T-cell (primary cell): ENCODE measurements at places on chromosomes 6 and 20. TPM values are rescaled to one million over a fixed set of nuclear protein-coding genes. Genes with fewer than 3 reads are reported as not detected.

Gene FHL5
- not detected for total RNA-seq

Gene COX4I2
- not detected for total RNA-seq

Gene MEI4
- not detected for total RNA-seq

Gene COL12A1
- total RNA-seq: not detected

GRCh38 chr6:34070315-34071135, 75.4 kb downstream of the GRM4 start:
- no peak overlapping the region for H3K27ac ChIP-seq
- H3K36me3 ChIP-seq: no peaks in the 10 kb centered on the region
- DNase-seq: no peak
- no peak overlapping the region for H3K4me3 ChIP-seq
- no peaks in the 10 kb centered on the region for H3K4me1 ChIP-seq
- peaks cover 4% of the 10 kb centered on the region for H3K27me3 ChIP-seq

DNA sequence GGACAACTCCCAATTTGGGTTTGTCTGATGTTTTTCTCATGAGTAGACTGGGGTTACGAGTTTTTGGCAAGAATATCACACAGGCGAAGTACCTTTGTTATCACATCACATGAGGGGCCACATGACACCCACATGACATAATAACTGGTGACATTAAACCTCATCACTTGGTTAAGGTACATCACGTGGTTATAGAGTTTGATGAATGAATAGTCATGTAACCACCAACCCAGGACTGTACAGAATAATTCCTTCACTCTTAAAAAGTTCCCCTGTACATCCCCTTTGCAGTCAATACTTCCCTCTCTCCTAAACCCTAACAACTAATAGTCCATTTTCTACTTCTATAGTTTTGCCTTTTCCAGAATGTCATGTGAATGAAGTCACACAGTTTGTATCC, 83.4 kb downstream of the REV3L start:
- no peak overlapping the region for H3K27ac ChIP-seq
- H3K4me1 ChIP-seq: no peaks in the 10 kb centered on the region
- no peaks in the 10 kb centered on the region for H3K36me3 ChIP-seq
- no peak overlapping the region for H3K4me3 ChIP-seq
- DNase-seq: no peak

DNA sequence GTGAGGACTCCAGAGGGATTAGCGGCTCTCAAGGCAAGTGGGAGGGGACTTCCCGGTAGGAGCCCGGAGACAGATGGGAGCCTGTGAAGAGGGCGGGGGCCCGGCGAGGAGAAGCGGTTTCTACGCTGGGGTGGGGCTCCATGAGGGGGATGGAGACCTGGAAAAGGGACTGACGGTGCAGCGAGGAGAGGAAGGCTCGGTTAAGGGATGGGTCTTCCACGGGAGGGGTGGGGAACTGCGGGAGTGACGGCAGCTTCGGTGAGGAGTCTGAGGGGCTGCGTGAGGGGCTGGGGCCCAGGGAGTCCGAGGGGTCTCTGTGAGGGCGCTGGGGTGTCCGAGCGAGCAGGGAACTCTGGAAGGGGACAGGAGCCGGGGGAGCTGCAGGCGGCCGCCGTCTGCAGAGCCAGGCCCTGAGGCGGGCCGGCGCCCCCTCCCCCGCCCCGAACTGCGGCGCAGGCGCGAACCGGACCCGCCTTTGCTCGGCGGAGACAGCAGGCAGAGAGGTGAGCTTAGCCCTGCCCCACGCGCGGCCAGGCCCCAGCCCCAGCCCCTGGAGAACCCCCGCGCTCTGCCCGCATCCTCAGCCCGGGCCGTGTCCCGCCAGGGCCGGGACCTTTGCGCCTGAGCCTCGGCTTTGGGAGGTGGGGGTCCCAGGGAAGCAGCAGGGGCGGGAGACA, at the start of gene NRSN2:
NRSN2 (plus strand) TSS at position 472 of the 677 bp plus-strand sequence. CDS start 2,533 bp downstream, outside the sequence.
- H3K36me3 ChIP-seq: no peaks in the 10 kb centered on the region
- H3K27me3 ChIP-seq: no peaks in the 10 kb centered on the region
- no peak for DNase-seq
- H3K27ac ChIP-seq: no peak within 1 kb of the TSS

DNA sequence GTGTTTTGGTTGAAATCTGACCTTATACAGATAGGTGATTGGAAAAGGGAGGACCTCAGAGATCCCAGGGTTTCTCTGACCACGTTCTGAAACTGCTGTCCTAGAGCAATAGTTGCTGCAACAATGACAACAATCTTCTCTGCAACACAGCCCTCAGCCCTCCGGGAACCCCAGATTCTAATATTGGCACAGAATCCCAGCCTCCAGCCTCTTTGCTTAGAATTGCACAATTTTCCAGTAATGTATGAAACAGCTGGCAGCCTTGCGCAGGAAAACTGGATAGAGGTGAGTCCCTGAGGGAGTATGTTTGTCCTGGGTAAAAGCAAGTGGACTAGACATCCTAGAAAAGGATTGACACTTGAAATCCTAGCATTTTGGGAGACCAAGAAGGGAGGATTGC, 30.4 kb upstream of the PNRC1 start:
- no peaks in the 10 kb centered on the region for H3K27me3 ChIP-seq
- no peaks in the 10 kb centered on the region for H3K4me1 ChIP-seq
- H3K36me3 ChIP-seq: no peaks in the 10 kb centered on the region
- H3K4me3 ChIP-seq: no peak overlapping the region
- no peak for DNase-seq
- H3K27ac ChIP-seq: no peak overlapping the region

DNA sequence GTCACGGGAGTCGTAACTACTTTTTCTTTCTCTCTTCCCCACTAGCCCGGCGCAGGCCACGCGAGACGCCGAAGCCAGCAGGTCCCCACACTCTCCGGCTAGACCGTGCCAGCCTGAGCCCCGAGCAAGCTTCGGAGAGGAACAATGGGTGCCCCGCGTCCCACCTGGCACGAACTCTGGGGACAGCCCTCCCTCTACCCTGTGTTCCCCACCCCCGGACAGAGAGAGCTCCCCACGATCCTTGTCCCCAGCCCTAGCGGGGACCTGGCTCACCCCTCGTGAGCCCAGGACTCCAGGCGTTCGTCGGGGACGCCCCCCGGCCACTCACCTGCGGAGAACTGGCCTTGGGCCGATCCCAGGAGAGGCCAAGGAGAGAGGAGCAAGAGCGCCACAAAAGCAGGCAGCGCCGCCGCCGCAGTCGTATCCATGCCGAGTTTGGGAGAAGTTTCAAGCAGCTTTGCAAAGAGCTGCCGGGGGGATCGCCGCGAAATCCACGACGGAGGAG, 416 bp downstream of the PTPRK start:
- peaks cover 23% of the 10 kb centered on the region for H3K27me3 ChIP-seq
- no peak overlapping the region for H3K27ac ChIP-seq
- no peaks in the 10 kb centered on the region for H3K36me3 ChIP-seq
- DNase-seq: peak; percentile 34
- peaks cover 2% of the 10 kb centered on the region for H3K4me1 ChIP-seq

- DNase-seq: no peak
- H3K4me3 ChIP-seq: no peak overlapping the region
Measured at GRCh38 chr20:38680500-38681306, 43.6 kb upstream of the SLC32A1 start.

DNA sequence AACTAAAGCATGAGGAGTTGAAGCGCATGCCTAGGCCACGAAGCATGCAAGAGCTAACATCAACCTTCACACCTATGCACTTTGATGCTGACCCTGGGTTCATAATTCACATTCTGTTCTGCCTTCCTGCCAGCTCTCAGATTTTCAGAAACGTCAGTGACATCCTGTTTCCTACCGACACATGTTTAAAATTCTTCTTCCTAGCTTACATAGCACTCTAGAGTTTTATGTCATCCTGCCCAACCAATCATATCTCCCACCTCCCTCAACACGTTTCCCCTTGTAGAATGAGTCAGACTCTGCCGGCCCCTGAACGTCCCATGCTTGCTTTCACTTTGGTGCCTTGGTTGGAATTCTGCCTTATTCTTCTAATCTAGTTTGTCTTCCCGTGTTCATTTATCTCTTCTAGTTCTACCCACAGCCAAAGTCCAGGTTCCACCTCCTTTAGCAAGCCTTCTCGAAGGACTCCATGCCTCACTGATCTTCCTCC, 97.2 kb upstream of the MAP7 start:
- peaks cover 6% of the 10 kb centered on the region for H3K36me3 ChIP-seq
- H3K27me3 ChIP-seq: no peaks in the 10 kb centered on the region
- H3K4me3 ChIP-seq: no peak overlapping the region

DNA sequence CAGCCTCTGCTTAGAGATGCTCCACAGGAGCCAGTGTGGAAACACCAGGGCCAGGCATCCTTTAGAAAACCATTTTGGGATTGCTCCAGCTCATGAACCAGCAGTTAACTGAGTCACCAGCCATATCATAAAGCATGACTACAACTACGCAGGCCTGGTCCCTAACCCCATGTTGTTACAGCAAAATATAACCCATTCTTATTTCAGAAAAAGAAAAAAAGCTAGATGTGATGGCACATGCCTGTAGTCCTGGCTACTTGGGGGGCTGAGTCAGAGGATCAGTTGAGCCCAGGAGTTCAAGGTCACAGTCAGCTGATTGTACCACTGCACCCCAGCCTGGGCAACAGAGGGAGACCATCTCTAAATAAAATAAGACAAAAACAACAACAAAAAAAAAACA, 36.8 kb downstream of the C6orf15 start:
- H3K27me3 ChIP-seq: peaks cover 9% of the 10 kb centered on the region
- H3K4me1 ChIP-seq: peaks cover 2% of the 10 kb centered on the region
- no peak overlapping the region for H3K4me3 ChIP-seq
- no peak overlapping the region for H3K27ac ChIP-seq
